ENCODE measurements at places on chromosomes 5 and 9.

DNA sequence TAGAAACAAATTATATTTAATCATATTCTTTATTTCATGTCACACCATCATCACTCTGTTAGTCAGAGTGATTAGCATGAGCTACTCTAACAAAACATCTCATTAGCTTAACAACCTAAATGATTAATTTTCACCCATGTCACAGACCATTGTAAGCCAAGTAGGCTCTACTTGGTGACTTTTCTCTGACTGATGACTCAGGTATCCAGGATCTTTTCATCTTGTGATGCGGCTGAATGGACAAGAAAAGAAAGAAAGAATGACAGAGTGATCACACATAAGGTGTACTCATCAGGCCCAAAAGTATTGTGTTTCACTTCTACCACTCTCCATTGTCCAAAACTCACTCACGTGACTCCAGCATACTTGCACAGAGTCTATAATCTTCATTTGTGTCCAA, 299.3 kb downstream of the ANXA1 start:
- no peak for DNase-seq

DNA sequence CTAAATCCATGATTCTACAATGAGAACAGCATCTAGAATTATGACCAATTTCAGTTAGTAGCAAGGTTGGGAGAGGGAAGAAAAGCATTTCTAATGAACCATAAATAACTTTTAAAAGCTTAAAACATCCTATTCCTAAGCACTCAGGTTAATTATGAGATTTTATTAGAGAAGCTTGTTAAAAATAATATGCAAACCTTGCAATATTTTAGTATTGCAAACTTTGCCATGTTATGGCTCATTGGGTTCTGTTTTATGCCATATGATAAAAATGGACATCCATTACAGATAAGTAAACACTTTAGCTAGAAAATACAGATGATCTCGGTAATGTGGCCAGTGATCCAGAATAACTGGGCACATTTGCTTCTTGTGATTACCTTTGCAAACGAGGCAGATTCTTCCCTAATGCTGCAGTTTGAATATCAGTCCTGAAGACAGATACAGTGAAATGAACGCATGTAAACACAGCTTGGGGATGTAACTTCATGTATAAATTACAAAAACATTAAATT, 447.0 kb downstream of the PLK2 start:
- DNase-seq, result no peak

DNA sequence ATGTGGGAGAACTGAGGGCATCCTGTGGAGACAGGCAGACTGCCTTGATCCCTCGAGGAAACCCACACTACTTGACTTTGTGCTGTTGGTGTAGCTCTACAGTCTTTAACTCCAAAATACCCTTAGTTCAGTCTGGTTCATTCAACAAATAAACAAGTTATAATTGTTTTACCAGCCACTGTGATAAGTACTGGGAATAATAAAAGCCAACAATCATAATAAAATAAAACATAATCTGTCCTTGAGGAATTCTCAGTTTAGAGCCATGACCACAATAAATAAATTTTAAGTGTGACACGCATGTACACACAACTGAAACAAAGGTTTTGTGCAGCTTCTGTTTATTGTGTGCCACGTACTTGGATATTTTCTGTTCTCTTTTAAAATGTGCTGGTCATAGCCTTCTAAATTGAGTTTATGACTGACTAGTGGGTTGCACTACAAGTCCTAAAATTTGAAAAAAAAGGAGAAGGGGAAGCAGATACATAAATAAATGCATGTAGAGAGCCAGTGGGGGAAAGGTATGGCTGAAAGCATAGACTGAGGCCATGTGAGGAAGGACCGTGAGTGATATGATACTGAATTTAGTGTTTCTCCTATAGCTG, 6.2 kb upstream of the SCAMP1 start:
- no peak for DNase-seq

GRCh38 chr5:176418251-176418650, 1.9 kb upstream of the CLTB start:
- no peak for DNase-seq

GRCh38 chr9:35380039-35380438, 109.9 kb upstream of the RUSC2 start:
- no peak for DNase-seq

- DNase-seq, result no peak
These were observed 602.6 kb downstream of the TLR4 start for GRCh38 chr9:118306801-118307200.

GRCh38 chr5:163504079-163504931, 1.1 kb upstream of the MAT2B start:
- DNase-seq, result peak; percentile 18

GRCh38 chr9:117691367-117691766, 12.8 kb upstream of the TLR4 start:
- no peak for DNase-seq

DNA sequence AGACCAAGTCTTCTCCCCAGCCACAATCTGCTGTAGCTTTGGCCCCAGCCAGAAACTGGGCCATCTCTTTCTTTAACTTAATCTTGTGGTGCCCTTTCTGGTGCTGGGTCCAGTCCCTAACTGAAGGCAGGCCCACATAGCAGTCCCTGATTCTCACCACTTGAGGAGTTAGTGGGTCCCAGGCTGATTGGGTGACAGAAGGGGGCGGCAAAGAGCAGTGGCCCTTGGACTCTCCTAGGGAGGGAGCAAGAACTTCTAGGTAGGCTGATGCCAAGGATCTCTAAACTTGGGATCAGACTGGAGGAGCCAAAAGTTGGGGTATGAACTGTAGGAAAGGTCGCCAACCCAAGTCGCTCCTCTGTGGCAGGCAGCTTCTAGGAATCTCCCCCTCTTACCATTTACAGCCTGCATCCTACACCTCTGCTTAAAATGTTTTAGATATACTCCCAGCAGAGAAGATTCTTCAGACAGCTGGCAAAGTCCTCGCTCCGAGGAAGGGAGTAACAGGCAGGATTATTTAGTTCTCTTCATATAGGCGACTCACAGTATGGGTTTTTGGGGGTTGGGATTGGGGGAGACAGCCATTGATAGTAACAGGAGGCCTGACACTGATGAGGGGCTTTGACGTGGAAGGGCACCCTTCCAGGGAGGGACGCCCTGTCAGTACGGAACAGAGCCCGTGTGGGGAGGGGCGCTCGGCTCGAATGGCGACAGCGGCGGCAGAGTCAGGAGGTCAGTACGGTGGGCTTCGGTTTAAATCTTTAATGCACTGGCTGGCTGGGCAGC, 2.0 kb upstream of the CCL27 start:
- peak; percentile 78 for DNase-seq

DNA sequence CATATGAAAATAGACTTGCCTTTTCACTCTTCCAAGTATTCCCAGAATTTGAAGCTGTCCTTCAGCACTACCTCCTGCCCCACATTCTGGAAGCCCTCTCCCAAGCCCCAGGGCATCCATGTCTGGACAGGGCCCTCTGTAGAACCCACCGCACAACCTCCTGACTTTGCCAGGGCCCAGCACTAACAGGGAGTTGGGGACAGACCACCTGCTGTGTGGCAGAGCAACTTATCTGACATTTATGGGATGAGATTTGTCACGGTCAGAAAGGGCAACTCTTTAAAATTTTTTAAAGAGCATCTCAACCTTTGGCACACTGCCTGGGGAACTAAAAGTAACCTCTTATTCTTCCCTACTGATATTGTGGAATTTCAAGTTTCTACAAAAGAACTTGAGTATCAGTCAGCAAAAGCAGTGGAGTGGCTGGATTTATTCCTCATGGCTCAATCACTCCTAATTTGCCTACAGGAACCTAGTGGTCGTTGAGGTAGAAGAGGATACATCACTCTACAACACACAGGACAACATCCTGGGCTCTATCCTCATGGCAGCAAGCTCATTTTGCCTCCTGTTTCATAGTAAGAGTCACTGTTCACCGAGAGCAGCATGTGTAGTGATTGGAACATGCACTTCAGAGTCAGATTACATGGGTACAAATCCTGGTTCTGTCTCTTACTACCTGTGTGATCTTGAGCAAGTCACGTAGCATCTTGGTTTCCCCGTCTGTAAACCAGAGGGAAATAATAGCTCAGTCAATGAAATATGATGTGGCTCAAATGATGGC, 285.3 kb downstream of the ENC1 start:
- no peak for DNase-seq

DNA sequence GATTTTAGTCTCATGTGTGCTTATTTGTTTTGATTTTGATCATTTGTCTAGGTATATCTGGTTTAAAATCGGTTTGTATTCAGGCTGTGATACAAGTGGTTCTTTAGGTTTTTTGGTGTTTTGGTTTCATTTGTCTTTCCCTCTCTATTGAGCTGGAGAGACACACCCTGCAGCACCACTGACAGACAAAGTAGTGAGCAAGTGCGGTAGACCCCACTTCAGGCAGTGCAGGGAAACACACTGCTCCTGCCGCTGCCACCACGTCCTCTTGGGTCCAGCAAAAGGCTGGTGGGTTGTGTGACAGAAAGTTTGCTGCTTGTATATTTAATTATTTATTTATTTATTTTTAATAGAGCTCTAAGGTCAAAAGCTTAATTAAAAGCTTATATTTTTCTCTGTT, 801.0 kb downstream of the NR2F1-AS1 start:
- no peak for DNase-seq

DNA sequence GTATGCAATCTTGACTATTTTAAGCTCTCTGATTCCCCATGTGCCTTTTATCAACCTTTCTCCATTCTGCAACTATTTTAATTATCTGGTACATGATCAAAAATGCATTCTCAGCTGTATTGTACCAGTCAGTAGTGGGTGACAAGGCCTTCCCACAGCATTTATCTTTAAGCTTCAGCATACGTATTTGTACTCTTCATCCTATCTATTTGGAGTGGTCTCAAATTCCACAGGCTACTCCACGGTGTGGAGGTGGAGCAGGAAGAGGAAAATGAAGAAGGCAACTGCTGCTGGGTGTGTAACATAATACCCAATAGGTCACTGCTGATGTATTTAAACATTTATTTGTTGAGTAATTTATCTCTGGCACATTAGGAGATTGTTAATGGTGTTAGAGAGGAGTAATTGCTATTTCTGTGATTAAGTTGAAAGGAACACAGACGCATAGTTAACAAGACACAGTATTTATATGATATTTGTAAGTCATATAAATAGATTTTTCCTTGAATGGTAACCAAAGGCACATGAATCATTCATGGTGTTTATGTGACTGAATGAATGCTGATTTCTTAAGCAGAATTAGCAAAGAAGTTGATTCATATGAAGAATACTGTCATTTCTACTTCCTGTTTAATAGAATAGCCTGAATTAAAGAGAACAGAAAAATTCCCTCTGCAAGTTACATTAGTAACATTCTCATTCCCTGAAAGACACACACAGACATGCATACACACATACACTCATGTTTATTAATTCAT, 153.8 kb upstream of the NR3C1 start:
- no peak for DNase-seq

- no peak for DNase-seq
These were observed 3.2 kb upstream of the ACOT12 start for GRCh38 chr5:81397176-81397575.

- DNase-seq, result no peak
These were observed 19.2 kb upstream of the PLAC8L1 start for GRCh38 chr5:146124580-146124979.

DNA sequence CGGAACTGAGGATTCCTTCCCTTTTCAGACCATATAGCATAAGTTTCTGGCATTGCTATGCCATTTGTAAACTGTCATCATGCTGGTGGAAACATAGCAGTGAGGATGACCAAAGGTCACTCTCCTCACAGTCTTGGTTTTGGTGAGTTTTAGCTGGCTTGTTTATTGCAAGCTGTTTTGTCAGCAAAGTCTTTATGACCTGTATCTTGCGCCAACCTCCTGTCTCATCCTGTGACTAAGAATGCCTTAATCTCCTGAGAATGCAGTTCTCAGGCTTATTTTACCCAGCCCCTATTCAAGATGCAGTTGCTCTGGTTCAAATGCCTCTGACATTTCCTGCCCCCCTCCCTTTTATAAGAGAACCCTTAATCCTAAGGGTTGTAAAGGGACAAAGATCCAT, 26.7 kb upstream of the GRIA1 start:
- DNase-seq, result no peak

DNA sequence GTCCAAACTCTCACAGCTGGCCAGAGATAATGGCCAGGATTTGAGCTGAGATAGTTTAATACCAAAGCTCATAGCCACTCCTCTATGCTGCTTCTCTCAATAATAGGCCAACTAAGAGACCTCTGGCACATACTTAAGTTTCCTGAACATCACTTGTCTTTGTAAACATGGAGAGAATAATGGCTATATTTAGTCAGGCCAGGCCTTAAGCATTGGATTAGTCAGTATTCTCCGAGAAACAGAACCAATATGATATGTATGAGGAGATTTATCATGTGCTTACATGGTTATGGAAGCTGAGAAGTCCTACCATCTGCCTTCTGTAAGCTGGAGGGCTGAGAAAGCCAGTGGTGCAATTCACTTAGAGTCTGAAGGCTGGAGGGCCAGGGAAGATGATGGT, 45.4 kb downstream of the CFAP95 start:
- no peak for DNase-seq

DNA sequence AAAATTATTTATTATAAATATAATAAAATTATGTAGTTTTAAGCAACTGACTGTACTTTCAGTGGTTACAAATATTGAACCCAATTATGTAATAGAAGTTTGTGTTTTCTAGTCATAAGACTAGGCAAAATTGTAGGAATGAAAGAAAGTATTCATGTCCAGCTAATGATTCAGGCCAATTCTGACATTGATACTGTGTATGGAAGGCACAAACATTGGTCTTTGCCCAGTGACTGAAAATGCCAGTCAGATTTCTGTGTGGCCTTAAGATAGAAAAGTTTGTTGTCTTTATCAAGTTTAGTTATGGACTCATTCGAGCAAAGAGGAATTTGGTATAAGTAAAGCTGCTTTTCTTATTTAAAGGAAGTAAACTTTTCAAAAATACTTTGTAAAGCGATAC, 60.3 kb downstream of the SLC12A2 start:
- DNase-seq, result no peak

GRCh38 chr5:4643190-4643589, 496.9 kb upstream of the ADAMTS16 start:
- DNase-seq, result no peak

- no peak for DNase-seq
These were observed 74.9 kb upstream of the TNFSF8 start for GRCh38 chr9:115005322-115005721.

DNA sequence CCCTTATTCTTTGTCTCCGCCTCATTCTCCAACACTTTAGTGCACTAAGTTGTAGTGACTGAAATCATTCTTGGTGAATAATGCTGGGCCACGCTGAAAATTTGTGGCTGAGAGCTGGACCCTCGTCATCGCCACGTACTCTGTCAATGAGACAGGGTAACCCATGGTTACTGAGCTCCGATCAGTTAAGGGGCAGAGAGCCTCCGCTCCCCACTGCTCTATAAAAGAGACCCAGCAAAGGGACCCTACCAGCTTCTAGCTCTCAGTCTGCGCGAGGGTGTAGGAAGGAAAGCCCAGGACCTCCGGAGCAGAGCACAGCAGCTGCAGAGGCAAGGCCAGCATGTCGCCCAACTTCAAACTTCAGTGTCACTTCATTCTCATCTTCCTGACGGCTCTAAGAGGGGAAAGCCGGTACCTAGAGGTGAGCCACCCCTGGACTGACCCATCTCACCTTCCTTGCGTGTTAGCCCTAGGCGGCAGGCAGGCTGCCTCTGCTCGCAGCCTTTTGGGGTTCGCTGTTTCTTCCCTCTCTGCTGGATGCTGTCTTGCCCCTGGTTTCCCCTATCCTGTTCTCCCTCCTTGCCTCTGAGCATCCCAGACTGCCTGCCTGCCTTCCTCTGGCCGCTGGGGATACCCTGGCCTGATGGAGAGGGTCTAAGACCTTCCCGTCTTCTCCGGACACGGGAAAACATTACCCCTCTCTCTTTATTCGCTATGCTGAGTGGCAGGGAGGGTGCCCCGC, at the start of gene CRHBP:
Gene CRHBP, plus strand, starts transcription at position 251 of the 742 bp plus-strand sequence. Its CDS starts 90 bp downstream, at position 341.
- DNase-seq, result no peak

All from germinal center (tissue), 1 donor.